Hepatocyte (in vitro differentiated cells): ENCODE measurements at places on chromosomes 11 and 22.

- DNase-seq, result no peak
Measured at GRCh38 chr22:24359452-24360120, 67.8 kb upstream of the ADORA2A start.

- no peak for DNase-seq
Measured at GRCh38 chr11:10857459-10857708, 469 bp downstream of the ZBED5 start.

- DNase-seq, result no peak
Measured at GRCh38 chr11:33063326-33063881, 24.0 kb downstream of the TCP11L1 start.

DNA sequence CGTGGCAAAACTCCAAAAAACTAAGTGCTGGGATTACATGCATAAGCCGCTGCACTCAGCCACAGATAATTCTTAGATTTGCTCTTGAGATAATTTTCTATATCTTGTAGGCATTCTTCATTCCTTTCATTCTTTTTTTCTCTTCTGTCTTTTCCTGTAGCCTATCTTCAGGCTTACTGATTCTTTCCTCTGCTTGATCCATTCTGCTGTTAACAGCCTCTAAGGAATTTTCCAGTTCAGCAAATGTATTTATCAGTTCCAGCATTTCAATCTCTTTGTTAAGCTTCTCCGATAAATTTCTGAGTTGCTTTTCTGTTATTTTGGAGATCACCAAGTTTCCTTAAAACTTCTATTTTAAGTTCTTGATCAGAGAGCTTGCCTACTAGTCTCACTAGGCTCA lies 46.7 kb downstream of the SMC1B start:
- no peak for DNase-seq

- DNase-seq, result no peak
Measured at GRCh38 chr11:117690484-117691217, 106.4 kb downstream of the DSCAML1 start.

GRCh38 chr22:41695211-41695610 lies 4.1 kb upstream of the MEI1 start:
- no peak for DNase-seq

GRCh38 chr11:12824281-12825041 lies 150.2 kb downstream of the TEAD1 start:
- no peak for DNase-seq

DNA sequence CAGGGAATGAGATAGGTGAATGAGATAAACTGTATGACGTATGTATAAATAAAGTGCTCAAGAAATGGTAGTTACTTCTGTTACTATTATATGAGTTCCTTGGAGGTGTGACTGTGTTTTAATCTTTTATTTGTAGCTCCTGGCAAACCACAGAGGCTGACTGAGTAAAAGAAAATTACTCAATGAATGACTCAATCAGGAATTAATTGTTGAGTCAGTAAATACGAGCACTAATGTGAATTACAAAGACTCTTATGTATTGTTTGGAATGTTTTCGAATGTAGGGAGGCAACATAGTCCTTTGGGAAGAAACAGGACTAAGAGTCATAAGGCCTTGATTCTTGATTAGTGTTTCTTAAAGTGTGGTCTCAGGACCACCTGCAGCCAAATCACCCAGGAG lies 51.1 kb upstream of the BLID start:
- DNase-seq, result no peak
